SK-N-SH (cell line): ENCODE measurements at places on chromosomes 2 and 18. TPM values are rescaled to one million over a fixed set of nuclear protein-coding genes. Genes with fewer than 3 reads are reported as not detected.

- peak; percentile 53 for DNase-seq
These were observed 4.0 kb downstream of the SDC1 start for GRCh38 chr2:20220806-20221554.

DNA sequence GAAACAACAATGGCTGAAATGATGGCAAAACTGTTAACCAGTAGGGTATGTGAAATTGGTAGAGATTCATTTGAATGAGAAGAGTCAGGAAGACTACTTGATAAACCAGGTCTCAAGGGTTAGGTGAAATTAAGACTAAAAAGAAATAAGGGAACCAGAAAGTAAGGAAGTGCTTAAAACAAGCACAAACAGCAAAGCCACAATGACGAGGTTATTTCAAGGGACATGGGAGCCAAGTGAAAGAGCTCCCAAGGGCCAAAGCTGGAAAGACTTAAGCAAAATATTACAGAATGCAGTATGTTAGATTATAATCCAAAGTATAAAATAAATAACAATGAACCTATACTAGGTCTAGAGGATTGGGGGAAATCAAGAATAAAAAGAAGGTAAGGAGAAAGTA lies 19.3 kb upstream of the CD302 start:
- DNase-seq, result no peak

GRCh38 chr2:191250400-191250799 lies 5.2 kb downstream of the MYO1B start:
- no peak for DNase-seq

GRCh38 chr2:152506843-152507242 lies 171.9 kb downstream of the FMNL2 start:
- DNase-seq, result no peak

GRCh38 chr2:48728295-48728694 lies 27.2 kb downstream of the LHCGR start:
- no peak for DNase-seq

DNA sequence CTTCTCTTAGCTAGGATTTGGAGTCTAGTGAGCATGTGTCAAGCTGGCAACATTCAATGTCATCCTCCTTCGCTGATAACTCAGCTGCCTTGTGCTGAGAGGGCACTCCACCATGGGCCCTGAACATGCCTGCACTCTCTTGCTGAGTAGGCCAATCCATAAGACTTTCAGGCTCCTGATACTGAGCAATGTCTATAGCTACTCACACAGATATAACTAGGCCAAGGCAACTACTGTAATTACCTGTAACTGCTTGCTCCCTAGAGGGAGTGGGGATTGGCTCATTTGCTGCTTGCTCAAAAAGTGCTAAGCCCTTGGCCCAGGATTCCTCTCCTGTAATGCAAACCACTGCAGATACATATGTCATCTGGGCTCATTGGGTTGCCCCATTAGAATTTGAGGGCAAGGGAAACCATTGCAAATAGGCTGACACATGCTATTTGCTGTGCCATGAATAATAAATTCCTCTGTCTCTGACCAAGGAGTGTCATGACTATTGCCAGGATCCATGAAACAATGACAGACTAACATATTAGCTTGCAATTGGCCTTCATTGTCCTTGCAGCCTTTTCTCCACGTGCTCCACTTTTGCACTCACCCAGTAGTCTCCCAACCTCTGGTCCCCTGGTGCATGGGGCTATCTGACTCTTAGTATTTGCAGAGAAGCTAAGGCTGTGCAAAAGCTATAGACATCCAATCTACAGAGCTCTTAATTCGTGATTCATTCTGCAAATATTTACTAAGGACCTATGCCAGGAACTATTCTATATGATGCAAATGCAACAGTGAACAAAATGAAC lies 36.9 kb upstream of the BMPR2 start:
- no peak for DNase-seq

FAM117B gene
- polyA plus RNA-seq, result 0.90 and 1.0 TPM in 2 replicates

SIX2 gene
- polyA plus RNA-seq, result 0.45 and 0.76 TPM in 2 replicates

PIK3C3 gene
- 26.9 and 38.7 TPM in 2 replicates for polyA plus RNA-seq
